ENCODE measurements at places on chromosomes 16 and 17. TPM values are rescaled to one million over a fixed set of nuclear protein-coding genes. Genes with fewer than 3 reads are reported as not detected.

DNA sequence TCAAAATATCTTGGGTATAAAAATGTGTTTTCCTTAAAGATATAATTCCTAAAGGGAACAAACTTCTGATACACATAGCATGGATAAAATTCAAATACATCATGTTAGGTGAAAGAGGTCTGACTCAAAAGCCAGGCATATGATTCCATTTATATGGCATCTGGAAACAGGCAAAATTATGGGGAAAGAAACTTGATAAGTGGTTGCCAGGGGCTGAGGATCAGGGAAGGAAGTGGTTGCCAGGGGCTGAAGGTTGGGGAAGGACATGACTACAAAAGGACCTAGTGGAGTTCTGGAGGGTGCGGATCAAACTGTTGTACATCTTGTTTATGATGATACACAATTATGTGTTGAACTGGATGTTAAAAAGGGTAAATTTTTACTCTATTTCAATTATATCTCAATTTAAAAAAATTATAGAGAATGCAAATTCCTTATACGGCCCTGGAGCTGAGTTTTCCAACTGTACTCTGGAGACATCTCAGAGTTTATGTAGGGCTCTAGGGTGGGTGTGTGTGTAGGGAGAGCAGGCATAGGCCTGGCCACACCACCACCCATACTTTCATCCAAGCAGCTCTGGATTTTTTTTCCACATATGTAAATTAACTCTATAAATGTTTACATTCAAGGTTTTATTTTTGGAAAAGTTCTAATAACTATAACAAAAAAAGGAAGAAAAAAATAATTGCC is 55.0 kb downstream of the AMFR start:
- DNase-seq, result no peak
- H3K27ac ChIP-seq, result no peak overlapping the region
- H3K4me1 ChIP-seq, result peaks cover 15% of the 10 kb centered on the region
- no peaks in the 10 kb centered on the region for H3K27me3 ChIP-seq
- no peak overlapping the region for H3K4me3 ChIP-seq

DNA sequence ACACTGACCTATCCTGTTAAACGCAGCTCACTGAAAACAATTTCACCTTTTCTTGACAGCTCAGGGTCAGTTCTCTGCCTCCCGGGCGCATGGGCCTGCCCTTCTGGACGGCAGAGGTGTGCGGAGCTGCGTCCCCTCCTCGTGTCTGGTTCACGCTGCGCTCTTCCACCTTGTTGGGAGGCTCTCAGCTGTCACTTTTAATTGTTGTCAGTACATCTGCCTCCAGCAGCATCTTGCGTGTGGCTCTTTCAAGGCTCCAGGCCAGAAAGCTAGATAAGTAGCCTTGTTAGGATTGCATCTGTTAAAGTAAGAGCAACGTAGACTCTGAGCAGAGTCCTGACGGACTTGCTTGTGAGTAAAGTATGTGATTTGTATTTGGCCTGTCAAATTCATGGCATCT is 59.4 kb downstream of the MGAT5B start:
- no peak overlapping the region for H3K27ac ChIP-seq
- no peaks in the 10 kb centered on the region for H3K36me3 ChIP-seq
- no peak for DNase-seq
- no peak overlapping the region for H3K4me3 ChIP-seq

- H3K27me3 ChIP-seq, result no peaks in the 10 kb centered on the region
- no peak overlapping the region for H3K27ac ChIP-seq
- H3K4me3 ChIP-seq, result no peak overlapping the region
- peaks cover 2% of the 10 kb centered on the region for H3K36me3 ChIP-seq
- H3K4me1 ChIP-seq, result peaks cover 9% of the 10 kb centered on the region
These were observed 12.2 kb upstream of the OSGIN1 start for GRCh38 chr16:83940630-83941378.

- no peak overlapping the region for H3K4me3 ChIP-seq
- no peaks in the 10 kb centered on the region for H3K36me3 ChIP-seq
- peaks cover 19% of the 10 kb centered on the region for H3K27me3 ChIP-seq
- no peak overlapping the region for H3K27ac ChIP-seq
- H3K4me1 ChIP-seq, result peaks cover 4% of the 10 kb centered on the region
These were observed 108.5 kb upstream of the XYLT1 start for GRCh38 chr16:17578981-17579874.

GRCh38 chr17:68581863-68582645 is 19.1 kb downstream of the FAM20A start:
- H3K27me3 ChIP-seq, result peaks cover 9% of the 10 kb centered on the region
- DNase-seq, result no peak
- H3K36me3 ChIP-seq, result no peaks in the 10 kb centered on the region
- H3K4me3 ChIP-seq, result no peak overlapping the region
- H3K27ac ChIP-seq, result no peak overlapping the region

CCL13 gene
- total RNA-seq, result not detected

HS3ST3B1 gene
- total RNA-seq, result 10.3 TPM

DNA sequence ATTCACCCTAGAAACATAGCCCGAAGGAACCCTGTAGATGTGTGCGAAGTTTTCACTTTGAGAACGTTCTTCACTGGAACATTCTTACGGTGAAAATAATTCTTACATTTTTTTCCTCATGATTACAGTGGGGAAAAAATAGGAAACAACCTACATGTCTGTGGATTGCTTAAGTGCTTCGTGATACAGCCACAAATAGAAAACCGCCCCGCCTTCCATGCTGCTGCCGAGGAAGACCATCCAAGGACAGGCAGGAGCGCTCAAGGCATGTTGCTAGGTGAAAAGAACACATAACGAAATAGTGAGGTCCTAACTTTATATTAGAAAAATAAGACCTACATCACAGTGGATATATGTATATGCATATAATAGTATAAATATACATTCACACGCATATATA is 78.8 kb downstream of the BMERB1 start:
- no peak overlapping the region for H3K27ac ChIP-seq
- H3K36me3 ChIP-seq, result no peaks in the 10 kb centered on the region
- H3K4me1 ChIP-seq, result peaks cover 24% of the 10 kb centered on the region
- DNase-seq, result no peak

DNA sequence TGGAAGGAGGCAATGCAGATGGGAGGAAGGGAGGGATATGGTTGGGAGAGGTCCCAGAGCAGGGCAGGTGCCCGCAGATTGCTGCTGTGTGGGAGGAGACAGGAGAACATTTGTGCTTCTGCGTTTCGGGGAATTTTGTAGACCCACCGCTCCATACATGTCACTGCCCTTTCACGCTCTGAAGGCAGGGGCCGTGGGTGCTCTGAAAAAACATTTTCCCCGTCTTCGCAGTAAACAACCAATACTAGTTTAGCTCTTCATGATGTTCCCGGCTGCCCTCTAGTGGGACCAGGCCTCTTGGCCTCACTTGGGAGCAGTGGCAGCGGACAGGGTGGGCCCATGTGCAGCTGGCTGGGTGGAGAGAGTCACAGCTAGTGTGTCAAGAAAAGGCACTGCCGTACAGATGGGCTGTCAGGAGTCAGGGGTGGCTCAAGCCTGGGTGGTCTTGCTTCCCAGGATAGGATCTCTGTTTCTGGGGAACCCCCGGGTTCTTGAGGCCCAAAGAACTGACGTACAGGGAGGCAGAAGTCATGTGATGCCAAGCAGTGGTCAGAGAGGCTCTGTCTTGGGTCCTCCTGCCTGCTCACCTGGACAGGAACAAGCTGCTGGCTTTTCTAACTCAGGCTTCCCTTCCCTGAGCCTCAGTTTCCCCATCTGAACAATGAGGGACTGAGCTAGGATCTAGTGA is 46.5 kb upstream of the CPNE2 start:
- no peak overlapping the region for H3K4me3 ChIP-seq
- peaks cover 47% of the 10 kb centered on the region for H3K4me1 ChIP-seq
- no peaks in the 10 kb centered on the region for H3K27me3 ChIP-seq
- H3K36me3 ChIP-seq, result peaks cover 68% of the 10 kb centered on the region

FBXW10B gene
- 0.82 TPM for total RNA-seq

GRCh38 chr16:50932348-50932935 is 190.6 kb downstream of the CYLD start:
- H3K4me1 ChIP-seq, result no peaks in the 10 kb centered on the region
- H3K27me3 ChIP-seq, result no peaks in the 10 kb centered on the region
- no peaks in the 10 kb centered on the region for H3K36me3 ChIP-seq
- no peak overlapping the region for H3K27ac ChIP-seq
- no peak for DNase-seq

DNA sequence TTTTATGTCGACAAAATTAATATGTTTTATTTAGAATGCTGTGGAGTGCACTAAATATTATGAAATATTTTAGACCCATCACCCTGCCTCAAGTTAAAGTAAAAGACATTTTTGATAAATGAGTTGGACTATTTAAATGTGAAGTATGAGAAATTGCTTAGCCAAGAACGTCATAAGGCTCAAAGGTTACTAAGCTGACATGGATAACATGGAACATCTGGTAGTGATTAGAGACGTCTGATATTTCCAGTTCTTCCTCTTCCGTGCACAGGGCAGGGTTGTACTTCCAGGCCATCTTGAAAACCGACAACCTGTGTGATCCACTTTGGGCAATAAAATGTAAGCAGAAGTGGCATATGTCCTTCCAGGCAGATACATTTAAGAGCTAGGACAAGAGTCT is 7.2 kb upstream of the CCL8 start:
- no peak for DNase-seq
- H3K27me3 ChIP-seq, result peaks cover 28% of the 10 kb centered on the region
- peaks cover 4% of the 10 kb centered on the region for H3K4me1 ChIP-seq
- no peak overlapping the region for H3K27ac ChIP-seq

DNA sequence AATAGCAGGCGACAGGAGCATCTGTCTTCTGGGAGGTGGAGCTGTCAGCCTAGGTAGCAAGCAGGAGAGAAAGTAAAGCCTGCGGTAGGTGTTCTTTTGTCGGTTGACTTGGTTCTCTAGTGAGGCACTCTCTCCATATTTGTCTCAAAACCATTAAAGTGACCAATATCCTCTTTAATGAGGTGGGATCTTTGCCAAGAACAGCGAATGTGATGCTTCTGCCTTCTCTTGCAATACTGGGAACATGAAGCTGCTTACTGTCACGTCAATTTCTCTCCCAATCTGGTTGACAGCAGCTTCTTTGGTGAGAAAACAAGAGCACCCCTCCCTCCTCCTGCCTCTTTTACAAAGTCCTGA is 176.7 kb downstream of the ABCC12 start:
- H3K36me3 ChIP-seq, result no peaks in the 10 kb centered on the region
- H3K27ac ChIP-seq, result no peak overlapping the region
- H3K27me3 ChIP-seq, result no peaks in the 10 kb centered on the region
- no peak for DNase-seq

MSRB1 gene
- total RNA-seq, result 13.9 TPM

DNA sequence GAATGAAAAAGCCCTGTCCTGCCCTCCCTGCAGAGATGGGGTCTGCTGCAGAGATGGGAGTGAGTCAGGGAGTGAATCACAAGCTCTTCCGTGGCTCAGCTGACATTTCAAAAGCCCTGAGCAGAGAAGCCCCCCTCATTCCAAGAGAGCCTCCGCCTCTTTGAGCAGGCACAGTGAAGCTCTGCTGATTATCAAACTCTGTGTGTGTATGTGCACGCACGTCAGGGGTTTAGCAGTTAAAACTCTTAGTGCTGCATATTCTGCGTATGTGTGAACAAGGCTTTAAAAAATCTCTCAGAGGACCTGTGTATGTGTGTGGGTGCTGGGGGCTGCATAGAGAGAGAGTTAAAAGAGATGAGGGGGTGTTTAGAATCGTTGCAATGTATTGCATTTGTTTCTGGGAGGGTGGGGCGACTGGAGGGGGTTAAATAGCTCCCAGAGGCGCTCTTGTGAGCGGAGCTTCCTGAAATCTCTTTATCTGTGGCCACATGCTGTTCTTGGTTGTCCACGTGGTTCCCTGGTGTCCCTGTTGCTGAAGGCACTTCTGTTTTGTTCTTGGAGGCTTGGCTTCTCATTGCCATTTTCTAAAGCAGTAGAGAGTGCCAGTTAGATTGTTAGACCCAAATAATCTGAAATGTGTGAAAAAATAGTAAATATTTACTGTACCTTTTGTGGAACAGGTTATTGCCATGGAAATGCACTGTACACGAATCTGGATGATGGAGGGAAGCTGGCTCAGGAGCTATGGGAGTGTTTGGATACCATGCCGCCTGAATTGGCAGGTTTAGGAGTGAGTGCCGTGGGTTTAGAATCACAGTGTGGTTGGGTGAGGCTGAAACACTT is 116.6 kb downstream of the PRKCB start:
- peak; percentile 37 for DNase-seq
- peak overlapping the region; percentile 72 for H3K27ac ChIP-seq
- peaks cover 14% of the 10 kb centered on the region for H3K36me3 ChIP-seq
- H3K4me1 ChIP-seq, result peaks cover 71% of the 10 kb centered on the region
- peak overlapping the region; percentile 23 for H3K4me3 ChIP-seq

DNA sequence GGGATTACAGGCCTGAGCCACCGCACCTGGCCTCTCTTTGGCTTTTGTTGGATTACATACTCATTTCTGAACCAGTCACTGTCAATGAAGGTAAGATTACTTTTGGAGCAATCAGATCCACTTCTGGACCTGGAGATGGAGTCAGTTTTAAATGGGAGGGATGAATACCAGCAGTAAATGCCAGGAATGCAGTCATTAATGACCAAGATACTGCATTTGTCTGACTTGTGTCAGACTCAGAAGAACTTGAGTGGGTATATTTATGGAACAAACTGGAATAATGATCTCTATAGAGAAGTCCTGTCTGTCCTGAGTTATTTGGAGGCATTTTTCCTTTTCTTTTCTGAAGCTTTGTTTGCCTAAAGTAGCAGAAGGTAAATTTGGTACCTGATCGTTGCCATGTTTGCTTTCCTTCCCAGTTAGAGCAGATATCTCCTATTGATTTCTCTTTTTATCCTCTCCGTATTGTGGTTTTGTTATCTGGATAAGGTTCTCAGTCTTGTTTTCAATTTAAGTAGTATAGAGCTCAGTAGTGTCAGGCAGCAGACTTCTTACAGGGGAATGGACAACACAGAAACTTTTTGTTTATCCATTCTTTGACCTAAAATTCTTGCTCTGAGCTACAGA is 10.7 kb downstream of the NLK start:
- H3K36me3 ChIP-seq, result peaks cover under 1% of the 10 kb centered on the region
- no peak overlapping the region for H3K27ac ChIP-seq
- DNase-seq, result no peak
- no peaks in the 10 kb centered on the region for H3K27me3 ChIP-seq
- peaks cover 8% of the 10 kb centered on the region for H3K4me1 ChIP-seq
- no peak overlapping the region for H3K4me3 ChIP-seq

SOST gene
- total RNA-seq, result not detected

- peaks cover 2% of the 10 kb centered on the region for H3K4me1 ChIP-seq
- no peak overlapping the region for H3K27ac ChIP-seq
- no peak for DNase-seq
- peaks cover 19% of the 10 kb centered on the region for H3K27me3 ChIP-seq
- no peak overlapping the region for H3K4me3 ChIP-seq
These were observed 7.8 kb upstream of the SLC46A1 start for GRCh38 chr17:28413804-28414203.

DNA sequence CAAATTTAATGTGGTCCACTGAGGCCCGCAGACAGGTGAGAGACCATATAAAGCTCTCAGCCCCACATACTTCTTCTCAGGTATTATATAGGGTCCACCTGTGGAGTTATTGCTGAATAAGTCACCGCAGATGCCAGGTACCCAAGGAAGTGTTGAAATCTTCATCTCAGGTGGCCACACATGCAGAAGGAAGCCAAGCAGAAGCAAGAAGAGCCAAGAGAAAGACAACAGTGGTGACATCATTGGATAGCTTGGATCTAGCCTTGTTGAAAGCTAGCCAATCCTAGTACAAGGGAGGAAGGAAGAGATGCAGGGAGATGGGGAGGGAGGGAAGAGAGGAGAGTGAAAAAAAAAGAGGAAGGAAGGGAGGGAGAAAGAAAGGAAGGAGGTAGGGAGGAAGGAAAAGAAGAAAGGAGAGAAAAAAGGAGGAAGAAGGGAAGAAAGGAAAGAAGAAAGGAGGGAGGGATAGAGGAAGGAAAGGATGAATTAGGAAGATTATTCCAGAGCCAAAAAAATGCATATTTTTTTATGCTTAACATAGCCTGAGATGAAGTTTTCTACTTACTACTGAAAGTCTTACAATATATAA is 12.5 kb downstream of the ADAMTS18 start:
- H3K27me3 ChIP-seq, result no peaks in the 10 kb centered on the region
- H3K4me3 ChIP-seq, result no peak overlapping the region
- no peak overlapping the region for H3K27ac ChIP-seq
- no peaks in the 10 kb centered on the region for H3K36me3 ChIP-seq
